HT1080 (cell line): ENCODE measurements at places on chromosomes 3 and 15. TPM values are rescaled to one million over a fixed set of nuclear protein-coding genes. Genes with fewer than 3 reads are reported as not detected.
A peak's percentile ranks its signal among the peaks of the same experiment; 100 is the strongest.

The ECE2 gene
- total RNA-seq, result not detected in 2 replicates

The TLR9 gene
- not detected in 2 replicates for total RNA-seq

DNA sequence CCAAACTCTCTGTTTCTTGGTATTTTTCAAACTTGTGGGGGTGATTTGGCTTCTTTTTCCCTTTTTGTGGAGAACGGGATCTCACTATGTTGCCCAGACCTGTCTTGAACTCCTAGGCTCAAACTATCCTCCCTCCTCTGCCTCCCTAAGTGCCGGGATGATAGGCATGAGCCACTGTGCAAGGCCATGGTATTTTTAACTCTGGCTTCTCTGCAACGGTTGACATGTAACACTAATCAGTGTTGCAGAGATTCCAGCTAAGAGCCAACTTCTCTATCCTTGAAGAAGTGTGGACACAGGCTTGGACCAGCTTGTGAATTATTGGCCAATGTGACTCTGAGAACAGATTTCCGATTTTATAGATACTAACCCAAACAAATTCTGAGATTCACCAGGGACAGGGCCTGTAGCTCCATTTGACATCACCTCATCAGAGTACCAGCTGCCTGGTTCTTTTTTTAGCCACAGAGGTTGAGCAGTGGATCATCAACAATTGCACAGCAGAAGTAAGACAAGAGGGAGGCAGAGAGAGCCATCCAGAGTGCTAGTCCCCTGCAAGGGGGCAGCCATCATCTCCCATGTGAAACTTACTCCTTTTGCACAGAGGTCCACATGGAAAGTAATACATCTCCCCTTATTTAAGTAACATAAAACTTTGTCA, 98.1 kb upstream of the SYNPR start:
- no peak for DNase-seq

DNA sequence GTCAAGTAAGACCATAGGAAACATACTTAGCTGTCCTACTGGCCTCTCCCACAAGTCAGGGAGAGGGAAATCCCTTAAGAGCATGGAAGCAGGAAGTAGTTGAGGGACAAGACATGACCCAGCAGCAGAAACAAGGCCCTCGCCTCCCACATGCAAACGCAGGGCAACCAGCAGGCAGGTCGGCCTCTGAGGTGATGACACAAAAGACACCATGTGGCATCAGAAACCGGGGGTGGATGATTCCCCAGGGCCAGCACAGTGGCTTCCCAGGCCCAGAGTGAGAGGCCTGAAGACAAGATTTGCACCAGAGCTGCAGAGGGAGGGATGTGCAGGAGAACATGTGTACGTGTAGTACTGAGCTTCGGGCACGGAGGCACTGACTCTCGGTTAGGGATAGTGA, 26.3 kb downstream of the PXYLP1 start:
- DNase-seq, result no peak

DNA sequence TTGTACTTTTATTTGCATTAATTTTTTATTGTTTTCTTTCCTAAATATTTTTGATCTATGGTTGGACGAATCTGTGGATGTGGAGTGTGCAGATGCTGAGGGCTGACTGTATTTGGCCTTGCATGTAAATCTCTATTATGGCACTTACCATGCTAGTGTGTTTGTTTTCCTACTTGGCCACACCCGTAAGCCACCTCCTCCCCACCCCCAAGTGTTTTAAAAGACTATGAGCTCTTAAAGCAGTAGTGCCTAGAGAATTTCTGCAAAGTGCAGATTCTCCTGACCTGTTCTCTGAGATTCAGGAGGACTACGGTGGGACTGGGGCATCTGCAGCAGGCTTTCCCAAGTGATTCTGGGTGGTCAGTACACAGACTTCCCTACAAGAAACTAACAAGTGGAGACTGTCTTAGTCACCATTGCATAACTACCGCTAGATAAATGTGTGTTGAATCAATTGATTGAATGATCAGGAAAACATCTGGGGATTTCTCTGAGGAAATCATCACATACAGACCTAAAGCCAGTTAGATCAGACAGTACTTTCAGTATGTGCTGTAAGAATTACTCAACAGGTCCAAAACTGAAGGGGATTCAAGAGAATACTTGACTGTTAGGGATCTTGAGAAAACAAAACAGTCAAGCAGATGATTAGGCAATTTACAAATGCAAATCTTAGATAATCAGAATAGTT, 6.2 kb upstream of the TIPARP start:
- peak; percentile 35 for DNase-seq

DNA sequence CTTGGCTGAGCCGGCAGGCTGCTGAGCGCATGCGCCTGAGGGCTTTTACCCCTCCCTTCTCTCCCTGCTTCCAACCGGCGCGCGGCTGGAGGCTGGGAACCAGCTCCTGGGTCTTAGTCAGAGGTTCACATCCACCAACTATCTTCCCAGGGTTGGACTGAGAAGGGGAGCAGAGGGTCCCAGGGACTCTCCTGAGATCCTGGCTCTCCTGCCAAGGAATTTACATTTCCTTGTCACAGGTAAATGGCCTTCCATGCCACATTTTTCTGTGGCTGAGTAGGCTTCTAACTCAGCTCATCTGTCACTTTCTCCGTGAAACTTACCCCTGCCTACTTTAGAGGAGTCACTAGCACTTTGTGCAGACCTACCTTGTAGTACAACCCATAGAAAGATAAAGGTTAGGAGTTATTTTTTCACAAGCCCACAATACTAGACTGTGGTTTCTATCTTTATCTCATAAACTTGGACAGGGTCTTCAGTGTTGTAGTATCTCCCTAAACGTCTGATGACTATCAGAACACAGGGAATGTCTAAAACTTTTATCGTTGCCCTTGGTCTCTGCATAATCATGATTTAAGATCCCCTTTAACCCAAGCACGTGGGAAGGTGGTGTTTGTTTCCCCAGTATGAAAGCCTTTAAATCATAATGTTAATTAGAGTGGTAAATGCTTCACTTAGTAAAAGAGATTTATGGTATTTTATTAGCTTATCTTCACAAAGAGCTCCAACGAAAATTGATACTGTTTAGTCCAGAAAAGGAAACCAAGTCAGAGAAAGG, 638 bp upstream of the TBC1D5 start:
- DNase-seq, result no peak

DNA sequence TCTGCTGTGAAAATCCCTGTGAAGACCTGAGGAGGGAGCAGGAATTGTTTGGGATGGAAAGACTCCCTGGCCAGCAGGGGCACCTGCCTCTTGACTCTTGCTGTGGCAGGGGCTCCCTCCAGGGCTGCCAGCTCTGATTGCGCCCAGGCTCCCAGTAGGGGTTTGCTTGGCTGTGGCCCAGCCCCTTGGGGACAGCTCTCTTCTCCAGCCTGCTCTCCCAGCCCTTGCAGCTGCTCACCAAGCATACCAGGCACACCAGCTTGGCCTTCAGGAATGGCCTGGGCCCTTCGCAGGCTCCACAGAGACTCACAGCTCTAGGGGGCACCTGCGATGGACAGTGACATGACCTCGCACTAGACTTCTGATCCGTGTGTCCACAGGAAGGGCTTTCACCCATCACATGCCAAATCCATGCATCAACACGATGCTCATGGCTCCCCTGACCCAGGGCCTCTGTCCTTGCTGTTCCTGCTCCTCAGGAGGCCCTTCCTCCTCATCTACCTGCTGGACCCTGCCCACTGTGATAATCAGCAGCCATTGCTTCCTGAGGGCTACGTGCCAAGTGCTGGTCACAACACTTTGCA, 61.8 kb downstream of the SCN5A start:
- no peak for DNase-seq

DNA sequence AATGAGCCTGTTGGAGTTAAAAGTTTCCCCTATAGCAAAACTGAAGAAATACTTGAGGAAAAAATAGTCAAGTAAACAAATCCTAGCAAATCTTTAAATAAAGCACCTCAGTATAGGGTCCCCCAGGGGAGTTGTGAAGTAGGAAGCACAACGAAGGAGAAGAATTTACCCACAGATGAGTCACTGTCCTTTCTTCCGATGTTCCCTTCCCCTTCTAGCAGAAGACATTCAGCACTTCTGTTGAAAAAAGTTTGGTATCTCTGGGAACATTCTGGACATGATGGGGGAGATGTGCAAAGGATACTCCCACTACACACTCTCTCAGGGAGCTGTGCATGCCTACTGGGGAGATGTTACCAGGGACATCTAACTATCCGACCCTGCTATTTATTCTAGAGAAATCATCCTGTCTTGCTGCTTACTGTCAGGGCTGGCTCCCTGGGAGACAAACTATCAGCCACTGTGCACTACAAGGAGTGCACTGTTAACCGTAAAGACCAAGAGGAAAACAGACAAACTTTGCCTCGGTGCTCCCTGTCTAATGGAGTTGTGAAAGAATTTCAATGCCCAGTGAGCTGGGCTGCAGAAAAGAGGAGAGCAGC, 93.8 kb downstream of the RFTN1 start:
- DNase-seq, result peak; percentile 66

GRCh38 chr3:44555723-44556122, 730 bp downstream of the ZKSCAN7 start:
- DNase-seq, result no peak

- DNase-seq, result no peak
These were observed 3.6 kb downstream of the KLF13 start for GRCh38 chr15:31330111-31330785.

DNA sequence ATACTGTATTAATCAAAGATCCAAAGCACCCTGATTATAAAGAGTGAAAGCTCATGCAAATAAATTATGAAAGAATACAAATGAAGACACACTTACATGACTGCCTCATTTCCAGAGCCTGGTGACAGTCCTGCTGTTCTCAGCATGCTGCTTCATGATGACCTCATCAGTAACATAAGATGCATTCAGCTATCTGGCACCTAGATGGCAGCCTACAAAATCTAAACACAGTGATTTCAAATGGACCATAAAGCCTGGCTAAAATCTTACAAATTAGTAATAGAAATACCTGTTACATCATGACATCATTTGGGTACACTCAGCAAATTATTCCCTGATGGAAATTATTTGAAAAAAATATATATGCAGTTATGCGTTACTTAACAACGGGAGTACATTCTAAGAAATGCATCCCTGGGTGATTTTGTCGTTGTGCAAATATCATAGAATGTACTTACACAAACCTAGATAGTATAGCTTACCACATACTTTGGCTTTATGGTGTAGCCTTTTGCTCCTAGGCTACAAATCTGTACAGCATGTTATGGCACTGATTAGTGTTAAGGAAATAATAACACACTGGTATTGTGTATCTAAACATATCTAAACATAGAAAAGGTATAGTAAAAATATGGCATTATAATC, 207.2 kb downstream of the EPHA3 start:
- peak; percentile 52 for DNase-seq

GRCh38 chr3:132253262-132253878, 63.8 kb upstream of the ACP3 start:
- DNase-seq, result peak; percentile 56

DNA sequence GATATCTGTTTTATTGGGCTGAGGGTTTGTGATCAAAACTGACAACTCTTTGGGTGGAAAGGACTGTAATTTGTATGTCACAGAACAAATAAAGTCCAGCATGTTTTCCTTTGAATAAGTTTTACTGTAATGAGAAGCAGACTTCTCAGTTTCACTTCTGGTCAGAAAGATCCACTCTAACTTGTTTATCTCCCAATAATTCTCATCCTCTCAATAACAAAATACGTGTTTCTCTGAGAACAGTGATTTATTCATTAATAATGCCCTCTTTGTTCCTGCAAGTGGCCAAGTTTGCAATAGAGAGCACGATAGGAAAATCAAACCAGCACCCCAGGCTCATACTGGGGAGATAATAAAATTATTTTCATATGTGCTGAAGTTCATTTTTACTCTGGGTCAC, 190.6 kb downstream of the CNTN3 start:
- no peak for DNase-seq
